ENCODE measurements at places on chromosomes 1 and 21.
A peak's percentile ranks its signal among the peaks of the same experiment; 100 is the strongest.

DNA sequence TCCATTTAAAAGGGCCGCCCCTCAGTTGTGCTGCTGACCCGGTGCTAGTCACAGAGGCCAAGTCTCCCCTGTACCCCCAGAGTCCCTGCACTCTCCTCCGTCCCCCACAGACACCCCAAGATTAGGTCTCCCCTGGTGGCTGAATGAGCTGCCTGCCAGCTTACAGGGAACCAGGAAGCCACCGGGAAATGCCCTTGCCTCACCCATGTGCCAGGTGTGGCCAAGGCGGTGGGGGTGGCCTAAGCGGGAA is 32.7 kb downstream of the HSPG2 start:
- peaks cover 73% of the 10 kb centered on the region for H3K4me1 ChIP-seq
- no peaks in the 10 kb centered on the region for H3K27me3 ChIP-seq
- H3K27ac ChIP-seq = no peak overlapping the region
- no peak for DNase-seq
- no peak overlapping the region for H3K4me3 ChIP-seq
- H3K36me3 ChIP-seq = no peaks in the 10 kb centered on the region

- peaks cover 18% of the 10 kb centered on the region for H3K4me1 ChIP-seq
- peak overlapping the region; percentile 59 for H3K4me3 ChIP-seq
- peaks cover 28% of the 10 kb centered on the region for H3K27me3 ChIP-seq
- no peak overlapping the region for H3K27ac ChIP-seq
These were observed 1.7 kb downstream of the AGMAT start for GRCh38 chr1:15583016-15583706.

GRCh38 chr1:100232156-100232555 is 17.5 kb downstream of the DBT start:
- H3K36me3 ChIP-seq = peaks cover 51% of the 10 kb centered on the region
- no peak for DNase-seq
- no peaks in the 10 kb centered on the region for H3K4me1 ChIP-seq

DNA sequence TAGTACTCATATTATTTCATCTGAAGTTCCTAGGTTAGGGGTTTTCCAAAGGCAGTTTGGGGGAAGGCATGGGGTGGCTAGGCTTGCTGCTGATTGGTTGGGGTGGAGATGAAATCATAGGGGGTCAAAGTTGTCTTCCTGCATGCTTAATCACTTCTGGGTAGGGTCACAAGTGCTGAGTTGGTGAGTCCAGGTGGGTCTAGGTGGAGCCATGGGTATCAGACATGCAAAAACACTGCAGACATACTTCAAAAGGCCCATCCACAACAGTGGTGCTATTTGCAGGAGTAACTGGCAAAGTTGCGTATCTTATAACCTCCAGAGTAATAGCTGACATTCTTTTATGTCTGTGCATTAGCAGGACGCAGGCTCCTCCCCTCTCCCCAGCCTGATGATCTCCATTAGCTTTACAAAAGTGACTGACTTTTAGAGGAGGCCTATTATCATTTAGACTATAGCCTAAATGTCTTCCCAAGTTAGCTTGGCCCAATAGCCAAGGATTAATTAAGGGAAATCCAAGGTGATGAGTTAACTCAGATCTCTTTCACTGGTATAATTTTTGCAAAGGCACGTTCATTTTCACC is 374.4 kb upstream of the PRMT6 start:
- H3K27ac ChIP-seq = no peak overlapping the region
- no peak overlapping the region for H3K4me3 ChIP-seq
- H3K4me1 ChIP-seq = no peaks in the 10 kb centered on the region
- H3K27me3 ChIP-seq = no peaks in the 10 kb centered on the region

GRCh38 chr21:43611598-43612369 is 47.5 kb downstream of the HSF2BP start:
- H3K36me3 ChIP-seq = peaks cover 12% of the 10 kb centered on the region
- no peak overlapping the region for H3K4me3 ChIP-seq
- peak; percentile 70 for DNase-seq
- no peaks in the 10 kb centered on the region for H3K27me3 ChIP-seq

- H3K27me3 ChIP-seq = no peaks in the 10 kb centered on the region
- no peak overlapping the region for H3K27ac ChIP-seq
- H3K4me3 ChIP-seq = no peak overlapping the region
- H3K4me1 ChIP-seq = no peaks in the 10 kb centered on the region
- DNase-seq = no peak
These were observed 10.4 kb upstream of the PLEKHA6 start for GRCh38 chr1:204370176-204370575.

- no peak for DNase-seq
- peaks cover 5% of the 10 kb centered on the region for H3K36me3 ChIP-seq
- H3K27ac ChIP-seq = no peak overlapping the region
- no peak overlapping the region for H3K4me3 ChIP-seq
These were observed 731 bp upstream of the ZNF683 start for GRCh38 chr1:26373281-26373680.

GRCh38 chr1:20678599-20678998 is 17.4 kb upstream of the DDOST start:
- H3K4me3 ChIP-seq = no peak overlapping the region
- H3K36me3 ChIP-seq = peaks cover 11% of the 10 kb centered on the region
- H3K4me1 ChIP-seq = no peaks in the 10 kb centered on the region
- H3K27ac ChIP-seq = no peak overlapping the region
- peaks cover 9% of the 10 kb centered on the region for H3K27me3 ChIP-seq

DNA sequence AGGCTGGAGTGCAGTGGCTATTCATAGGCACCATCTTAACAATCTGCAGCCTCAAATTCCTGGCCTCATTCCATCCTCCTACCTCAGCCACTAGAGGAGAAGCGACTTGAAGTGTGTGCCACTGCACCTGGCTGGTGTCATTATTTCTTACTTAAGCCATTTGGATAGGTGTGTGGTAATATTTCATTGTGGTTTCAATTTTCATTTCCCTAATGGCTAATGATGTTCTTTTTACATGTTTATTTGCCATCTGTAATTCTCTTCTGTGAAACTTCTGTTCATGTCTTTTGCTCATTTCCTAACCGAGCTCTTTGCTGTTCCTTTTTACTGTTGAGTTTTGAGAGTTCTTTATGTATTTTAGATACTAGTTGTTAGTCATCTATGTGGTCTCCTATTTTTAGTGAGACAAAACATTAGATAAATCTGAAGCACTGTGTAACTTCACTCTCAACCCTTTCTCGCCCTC is 66.8 kb downstream of the SLC27A3 start:
- peaks cover 36% of the 10 kb centered on the region for H3K36me3 ChIP-seq
- H3K27me3 ChIP-seq = no peaks in the 10 kb centered on the region
- peaks cover 5% of the 10 kb centered on the region for H3K4me1 ChIP-seq
- no peak overlapping the region for H3K27ac ChIP-seq

- H3K4me3 ChIP-seq = peak overlapping the region; percentile 75
- peak; percentile 46 for DNase-seq
- no peak overlapping the region for H3K27ac ChIP-seq
- peaks cover 78% of the 10 kb centered on the region for H3K27me3 ChIP-seq
- peaks cover 59% of the 10 kb centered on the region for H3K4me1 ChIP-seq
These were observed 22.0 kb downstream of the FOXO6 start for GRCh38 chr1:41383094-41383852.

DNA sequence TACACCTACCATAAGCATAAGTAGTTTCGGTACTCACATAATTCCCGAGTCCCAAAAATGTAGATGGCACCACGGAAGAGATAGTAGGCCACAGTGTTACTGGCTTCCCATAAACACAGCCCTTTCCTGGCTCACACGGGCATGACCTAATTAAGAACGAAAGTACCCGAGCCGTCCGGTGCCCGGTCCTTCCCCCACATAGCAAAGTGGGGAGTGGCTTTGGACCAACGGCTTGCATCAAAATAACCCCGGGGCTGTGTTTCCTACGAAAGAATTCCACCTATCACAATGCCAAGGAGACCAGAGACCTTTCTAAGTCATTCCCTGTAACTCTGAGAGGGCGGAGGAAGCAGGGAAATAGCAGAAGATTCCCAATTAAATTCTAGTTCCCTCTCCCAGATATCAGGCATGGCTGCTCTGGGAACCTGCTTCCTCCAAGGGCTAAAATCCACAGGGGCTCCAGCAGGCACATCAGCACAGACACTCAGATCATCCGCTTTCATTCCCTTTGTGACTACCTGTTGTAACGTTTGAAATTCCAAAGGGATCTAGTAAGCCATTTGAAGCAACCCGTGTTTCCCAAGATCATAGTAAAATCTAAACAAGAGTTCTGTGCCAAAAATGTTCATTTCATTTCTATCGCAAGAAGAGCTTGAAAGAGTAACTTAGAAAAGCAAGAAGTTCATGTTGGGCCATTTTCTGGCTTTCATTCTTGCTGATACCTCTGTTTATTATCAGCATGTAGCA is at the start of gene TMPRSS3:
TSS of gene TMPRSS3 (minus strand) at position 148 of the 747 bp plus-strand sequence. CDS start 635 bp downstream, outside the sequence.
- no peaks in the 10 kb centered on the region for H3K36me3 ChIP-seq
- H3K27ac ChIP-seq = no peak within 1 kb of the TSS
- peaks cover 70% of the 10 kb centered on the region for H3K4me1 ChIP-seq

GRCh38 chr1:39951926-39952325 is 3.0 kb upstream of the MFSD2A start:
- DNase-seq = no peak
- no peaks in the 10 kb centered on the region for H3K36me3 ChIP-seq
- no peak overlapping the region for H3K4me3 ChIP-seq
- peaks cover 13% of the 10 kb centered on the region for H3K4me1 ChIP-seq

GRCh38 chr1:198638441-198638840 is 399 bp upstream of the PTPRC start:
- DNase-seq = no peak
- no peaks in the 10 kb centered on the region for H3K4me1 ChIP-seq
- H3K27ac ChIP-seq = no peak overlapping the region
- H3K27me3 ChIP-seq = no peaks in the 10 kb centered on the region
- H3K4me3 ChIP-seq = no peak overlapping the region

GRCh38 chr1:182368903-182369302 is 22.7 kb downstream of the GLUL start:
- H3K36me3 ChIP-seq = no peaks in the 10 kb centered on the region
- DNase-seq = no peak
- H3K27me3 ChIP-seq = peaks cover 9% of the 10 kb centered on the region
- H3K4me1 ChIP-seq = no peaks in the 10 kb centered on the region
- H3K27ac ChIP-seq = no peak overlapping the region
- H3K4me3 ChIP-seq = no peak overlapping the region

- H3K27ac ChIP-seq = no peak overlapping the region
- DNase-seq = no peak
- peaks cover 4% of the 10 kb centered on the region for H3K36me3 ChIP-seq
- no peaks in the 10 kb centered on the region for H3K4me1 ChIP-seq
These were observed 332.8 kb downstream of the DISC1 start for GRCh38 chr1:231959225-231959884.
